ENCODE measurements at places on chromosomes 5 and 9.

GRCh38 chr5:77167695-77168121 is 42.8 kb upstream of the PDE8B start:
- DNase-seq = no peak

DNA sequence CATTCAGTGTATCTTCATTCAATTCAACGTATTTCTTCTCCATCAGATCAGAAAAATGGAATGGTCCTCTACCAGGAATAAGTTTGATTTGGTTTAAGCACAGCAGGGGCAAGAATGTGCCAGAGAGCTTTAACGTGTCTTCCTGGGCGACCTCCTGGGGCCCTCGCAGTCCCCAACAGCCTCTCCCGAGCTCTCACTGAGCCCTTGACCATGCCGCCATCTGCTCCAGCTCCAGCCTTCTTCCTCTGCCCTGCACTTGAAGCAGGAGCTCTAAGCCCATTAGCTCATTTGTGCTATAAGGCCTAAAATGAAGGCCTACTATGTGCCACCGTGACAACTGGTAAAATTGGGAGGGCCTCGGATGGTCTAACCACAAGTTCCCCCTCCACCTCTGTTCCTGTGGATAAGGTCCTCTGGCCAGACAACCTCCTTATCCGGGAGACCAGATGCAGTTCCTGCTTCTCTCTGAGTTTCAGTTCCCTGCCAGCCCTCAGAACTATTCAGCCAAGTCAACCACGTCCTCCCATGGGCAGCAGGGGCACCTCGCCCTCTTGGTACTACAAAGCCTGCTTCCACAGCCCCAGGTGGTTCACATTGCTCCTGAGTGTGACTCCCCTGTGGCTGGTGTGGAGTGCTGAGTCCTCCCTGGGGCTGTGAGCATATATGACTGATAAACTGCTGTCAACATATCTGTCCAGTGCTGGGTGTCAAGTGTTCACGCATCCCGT is 35.8 kb downstream of the C5orf15 start:
- no peak for DNase-seq

DNA sequence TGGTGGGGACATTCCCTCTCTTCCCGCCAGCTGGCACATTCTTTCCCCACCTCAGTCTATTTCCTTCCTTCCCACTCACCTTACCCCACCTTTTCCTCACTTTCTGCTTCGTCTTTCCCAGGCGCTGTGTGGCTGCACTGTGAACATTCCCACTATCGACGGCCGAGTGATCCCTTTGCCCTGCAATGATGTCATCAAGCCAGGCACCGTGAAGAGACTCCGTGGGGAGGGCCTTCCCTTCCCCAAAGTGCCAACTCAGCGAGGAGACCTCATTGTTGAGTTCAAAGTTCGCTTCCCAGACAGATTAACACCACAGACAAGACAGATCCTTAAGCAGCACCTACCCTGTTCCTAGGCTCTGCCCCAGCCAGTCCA is 7.3 kb downstream of the DNAJB5 start:
- DNase-seq = no peak

DNA sequence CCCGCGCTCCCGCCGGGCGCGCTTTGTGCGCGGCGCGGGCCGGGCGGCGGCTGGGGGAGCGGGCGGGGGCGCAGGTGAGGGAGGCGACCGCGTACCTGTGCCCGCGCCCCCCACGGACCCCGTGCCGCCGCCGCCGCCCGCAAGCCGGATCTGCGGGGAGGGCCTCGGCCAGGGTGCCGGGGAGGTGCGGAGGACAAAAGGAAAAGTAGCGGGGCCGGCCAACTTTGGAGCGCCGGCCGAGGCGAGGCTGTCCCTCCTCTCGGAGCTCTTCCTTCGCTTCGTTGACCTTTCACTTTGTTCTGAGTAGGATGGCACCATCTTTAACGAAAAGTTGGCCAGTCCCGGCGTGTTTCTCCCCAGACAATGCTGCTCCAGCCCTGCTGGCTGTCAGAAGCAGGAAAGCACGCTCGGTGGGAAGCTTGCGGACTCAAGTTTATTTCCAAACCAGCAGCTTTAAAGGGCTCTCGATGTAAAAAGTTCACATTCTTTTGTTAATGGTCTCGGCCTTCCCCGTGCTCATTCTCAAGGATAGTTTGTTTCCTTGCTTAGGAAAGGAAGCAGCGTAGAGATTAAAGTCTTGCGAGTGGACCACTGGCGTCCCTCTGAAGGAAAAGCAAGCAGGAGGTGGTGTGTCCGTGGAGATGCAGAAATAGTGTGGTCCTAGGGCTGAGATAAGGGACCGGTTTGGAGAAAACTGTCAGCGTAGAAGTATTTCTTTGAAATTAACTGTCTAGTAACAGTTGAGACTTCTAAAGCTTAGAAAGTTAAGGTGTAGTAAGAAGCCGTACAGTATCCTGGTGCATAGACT is 639 bp downstream of the EHMT1 start:
- peak; percentile 50 for DNase-seq

GRCh38 chr5:172664018-172664417 is 23.0 kb downstream of the NEURL1B start:
- no peak for DNase-seq

DNA sequence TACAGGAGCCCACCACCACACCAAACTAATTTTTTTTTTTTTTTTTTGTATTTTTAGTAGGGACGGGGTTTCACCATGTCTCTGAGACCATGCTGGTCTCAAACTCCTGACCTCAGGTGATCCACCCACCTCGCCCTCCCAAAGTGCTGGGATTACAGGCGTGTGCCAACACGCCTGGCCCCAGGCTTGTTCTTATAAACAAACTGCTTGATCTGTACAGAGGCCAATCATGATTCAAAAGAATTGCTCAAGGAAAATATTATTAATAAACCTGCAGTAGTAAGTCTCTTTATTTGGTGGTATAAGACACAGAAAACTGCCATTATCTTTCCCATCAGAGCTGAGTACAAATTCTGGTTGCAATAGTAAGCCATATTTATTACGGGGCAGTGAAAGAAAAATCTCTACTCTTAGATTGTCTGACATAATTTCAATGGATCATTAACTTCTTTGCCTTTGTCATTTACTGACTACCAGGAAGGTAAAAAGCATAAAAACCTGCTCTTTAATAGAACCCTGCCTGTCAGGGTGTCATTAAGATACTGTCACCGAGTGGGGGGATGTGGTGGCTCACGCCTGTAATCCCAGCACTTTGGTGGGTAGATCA is 33.3 kb downstream of the RASEF start:
- DNase-seq = no peak

DNA sequence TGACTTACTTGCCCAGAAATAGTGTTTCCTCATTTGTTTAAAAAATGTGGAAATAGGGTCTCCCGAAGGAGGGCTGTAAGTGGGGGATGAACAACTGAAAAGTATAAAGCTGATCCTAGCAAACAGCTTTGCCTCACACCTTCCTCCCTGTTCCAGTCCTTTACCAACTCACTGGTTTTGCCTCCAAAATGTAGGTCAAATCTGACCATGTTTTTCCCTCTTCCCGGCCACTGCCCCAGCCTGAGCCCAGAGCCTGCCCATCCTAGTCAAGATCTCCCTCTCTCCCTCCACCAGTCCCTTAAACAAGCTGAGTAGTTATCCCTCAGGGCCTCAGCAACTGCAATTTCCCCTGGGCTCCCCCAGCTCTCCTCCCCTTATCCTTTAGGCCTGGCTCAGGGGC is 82.4 kb upstream of the FBXW11 start:
- no peak for DNase-seq

- peak; percentile 73 for DNase-seq
Observed at GRCh38 chr9:121463026-121463807, 36.4 kb downstream of the GGTA1 start.

All from HEK293T (cell line).